SW480 (cell line): ENCODE measurements at places on chromosomes 5 and 9.

- DNase-seq: no peak
These were observed 939.3 kb downstream of the CDH18 start for GRCh38 chr5:19048726-19049125.

DNA sequence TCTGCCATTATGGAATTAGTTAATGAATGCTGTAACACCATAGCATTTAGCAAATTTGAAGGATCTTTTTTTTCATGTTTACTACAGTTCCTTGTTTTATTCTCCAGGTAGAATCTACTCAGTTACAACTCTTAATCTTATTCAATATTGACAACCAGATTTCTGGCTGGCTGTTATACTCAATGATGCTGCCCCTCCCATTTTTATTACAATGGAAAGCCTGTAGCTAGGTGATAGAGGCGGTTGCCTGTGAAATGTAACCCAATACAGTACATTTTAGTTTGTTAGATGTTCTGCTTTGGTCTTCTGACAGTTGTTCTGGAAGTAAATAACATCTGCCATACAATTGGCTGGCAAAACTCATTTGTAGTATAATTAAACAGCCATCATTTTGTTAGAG is 294.2 kb downstream of the DMRTA1 start:
- no peak for DNase-seq

DNA sequence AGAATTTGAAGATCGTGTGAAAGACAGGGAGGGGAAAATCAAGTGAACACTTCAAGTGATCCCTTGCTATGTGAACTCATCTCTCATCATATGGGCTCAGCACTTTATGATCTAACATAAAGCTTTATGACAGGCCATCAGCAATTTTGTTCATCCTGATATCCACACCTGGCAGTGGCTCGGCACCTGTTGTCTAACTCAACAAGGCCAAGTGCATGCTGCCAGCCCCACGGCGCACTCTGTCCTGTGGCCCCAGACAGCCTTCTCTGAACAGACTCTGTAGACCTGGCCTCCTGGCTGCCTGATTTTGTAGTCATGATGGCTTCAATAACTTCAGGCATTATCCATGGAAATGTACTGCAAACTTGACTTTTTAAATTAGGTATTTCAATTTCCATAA is 106.3 kb downstream of the MEF2C start:
- DNase-seq: no peak

- no peak for DNase-seq
These were observed 9.4 kb downstream of the KCNT1 start for GRCh38 chr9:135711391-135711790.

DNA sequence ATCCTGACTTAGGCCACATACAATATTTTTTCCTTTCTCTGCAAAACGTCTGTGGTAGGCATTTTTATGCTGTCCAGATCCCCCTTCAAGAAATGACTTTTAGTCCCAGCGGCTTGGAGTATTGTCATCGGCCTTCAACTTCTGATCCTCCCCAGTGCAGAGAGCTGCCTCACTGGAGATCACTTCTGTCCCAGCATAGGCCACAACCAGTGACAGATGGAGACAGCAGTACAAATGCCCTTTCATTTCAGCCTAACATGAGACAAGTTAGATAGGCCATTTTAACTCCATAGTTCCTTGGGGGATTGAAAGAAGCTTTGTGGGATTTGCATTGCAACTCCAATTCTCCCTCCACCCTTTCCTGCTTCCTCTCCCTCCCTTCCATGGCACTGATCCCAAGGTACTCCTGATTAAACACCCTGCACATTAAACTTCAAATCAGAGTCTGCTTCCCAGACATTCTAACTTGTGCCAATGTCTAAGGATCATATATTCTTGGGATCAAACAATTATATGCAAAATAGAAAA is 3.2 kb upstream of the MAMDC2 start:
- no peak for DNase-seq

- no peak for DNase-seq
These were observed 30.5 kb upstream of the DAPK1 start for GRCh38 chr9:87467187-87467586.

GRCh38 chr9:74414325-74414724 is 82.8 kb upstream of the RORB start:
- no peak for DNase-seq
